ENCODE measurements at places on chromosomes 3 and 15. TPM values are rescaled to one million over a fixed set of nuclear protein-coding genes. Genes with fewer than 3 reads are reported as not detected.

Gene STRIT1
- not detected for polyA plus RNA-seq

Gene FBLN2
- polyA plus RNA-seq = 1.6 TPM

DNA sequence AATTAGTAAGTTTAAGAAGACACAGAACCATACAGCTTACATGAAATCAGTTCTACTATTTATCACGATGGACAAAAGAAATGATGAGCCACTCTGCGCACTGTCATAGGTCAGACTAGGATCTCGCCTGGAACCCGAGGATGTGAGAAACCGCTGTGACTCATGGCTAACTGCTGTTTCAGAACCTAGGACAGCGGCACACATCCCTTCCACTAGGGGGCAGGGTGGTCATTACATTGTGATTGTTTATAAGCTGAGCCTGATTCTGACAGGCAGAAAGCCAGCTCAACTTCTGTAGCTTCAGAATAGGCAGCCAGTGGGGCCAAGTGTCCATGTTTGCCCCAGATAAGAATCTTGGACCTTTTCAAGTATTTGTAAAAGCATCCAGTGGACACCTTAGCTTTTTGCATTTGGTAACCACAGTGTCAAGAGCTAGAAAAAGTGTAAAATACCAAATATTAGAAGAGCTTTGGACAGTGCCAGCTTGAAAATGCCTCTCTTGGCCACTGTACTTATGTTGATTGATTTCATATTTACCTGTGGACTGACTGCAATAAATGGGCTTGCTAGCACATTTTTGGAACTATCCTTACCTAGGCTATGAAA lies 115.8 kb downstream of the KBTBD8 start:
- peak; percentile 25 for DNase-seq

DNA sequence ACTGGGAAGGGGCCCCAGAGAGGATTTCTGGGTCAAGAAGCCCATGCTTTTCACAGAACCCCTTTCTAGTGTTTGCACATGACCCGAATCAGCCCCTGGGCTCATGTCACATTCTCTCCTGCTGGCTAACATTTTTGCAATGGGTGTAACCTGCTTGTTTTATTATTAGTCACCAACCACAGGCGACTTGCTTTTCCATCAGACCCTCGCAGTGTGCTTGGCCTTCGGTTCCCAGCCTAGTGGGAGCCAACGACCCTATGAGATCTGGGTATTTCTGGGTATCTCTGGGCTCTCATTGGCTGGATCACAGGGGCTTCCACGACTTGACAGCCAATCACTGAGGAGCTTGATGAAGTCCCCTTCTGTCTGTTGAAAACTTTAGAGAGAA lies 11.0 kb upstream of the FBLN2 start:
- DNase-seq = peak; percentile 72

GRCh38 chr3:71879089-71879488 lies 94.1 kb upstream of the PROK2 start:
- no peak for DNase-seq

Gene TMCO5A
- not detected for polyA plus RNA-seq

DNA sequence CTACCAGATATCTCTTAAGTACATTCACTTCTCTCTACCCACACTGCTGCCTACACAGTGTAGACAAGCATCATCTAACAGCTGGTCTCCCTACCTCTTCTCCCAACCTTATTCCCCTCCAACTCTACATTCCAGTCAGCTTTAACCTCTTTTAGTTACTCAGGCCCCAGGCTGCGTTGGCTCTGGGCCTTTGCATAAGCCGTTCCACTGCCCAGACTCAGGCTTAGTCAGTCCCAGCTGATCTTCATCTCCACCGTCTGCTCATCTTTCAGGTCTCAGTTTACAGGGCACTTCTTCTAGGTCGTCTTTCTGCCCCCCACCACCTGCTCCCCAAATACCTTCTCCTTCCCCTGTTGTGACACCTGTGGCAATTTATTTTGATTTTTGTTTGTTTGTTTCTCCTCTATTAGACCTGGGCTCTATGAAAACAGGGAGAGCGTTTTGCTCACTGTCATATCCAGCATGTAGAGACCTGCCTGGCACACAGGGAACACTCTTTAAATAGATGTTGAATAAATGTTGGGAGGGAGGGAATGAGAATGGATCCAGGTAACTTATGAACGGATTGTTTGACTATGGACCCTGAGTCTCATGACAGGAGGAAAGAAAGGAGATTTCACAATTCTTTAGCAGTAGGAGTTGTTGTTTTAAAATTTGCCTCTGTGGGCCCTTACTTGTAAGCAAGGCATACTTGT lies 11.1 kb downstream of the SLC27A2 start:
- DNase-seq = no peak

DNA sequence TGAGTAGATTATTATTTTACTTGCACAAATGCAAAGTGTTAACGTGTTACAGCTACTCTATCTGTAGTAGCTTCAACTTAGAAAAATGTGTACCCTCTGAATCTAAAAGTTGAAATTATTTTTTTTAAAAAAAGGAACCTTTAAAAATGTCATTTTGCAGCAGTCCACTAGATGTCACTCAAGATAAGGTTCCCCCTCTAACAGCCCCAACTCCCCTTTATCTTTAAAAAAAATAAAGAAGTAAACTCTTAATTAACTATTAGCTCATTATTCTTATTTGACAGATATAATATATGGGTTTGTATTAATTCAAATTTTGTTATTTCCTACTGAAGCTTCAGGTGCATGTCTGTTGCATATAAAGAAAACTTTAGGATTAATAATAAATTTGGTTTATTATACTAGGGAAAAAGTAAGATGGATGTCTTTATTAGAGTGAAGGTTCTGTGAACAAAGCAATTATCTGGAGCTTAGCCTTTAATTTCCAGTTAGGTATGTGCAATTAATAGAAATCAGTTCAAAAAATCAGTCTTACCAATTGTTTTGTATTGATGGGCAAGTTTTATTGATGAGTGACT lies 288.5 kb downstream of the VGLL3 start:
- DNase-seq = no peak

Gene LSAMP
- polyA plus RNA-seq = 0.22 TPM

Gene CELF6
- polyA plus RNA-seq = not detected

Measured in A549 (cell line).